AG08395 (cell line): ENCODE measurements at places on chromosomes 1 and 21.

- no peak for DNase-seq
Observed at GRCh38 chr1:151373196-151373595, 691 bp upstream of the SELENBP1 start.

DNA sequence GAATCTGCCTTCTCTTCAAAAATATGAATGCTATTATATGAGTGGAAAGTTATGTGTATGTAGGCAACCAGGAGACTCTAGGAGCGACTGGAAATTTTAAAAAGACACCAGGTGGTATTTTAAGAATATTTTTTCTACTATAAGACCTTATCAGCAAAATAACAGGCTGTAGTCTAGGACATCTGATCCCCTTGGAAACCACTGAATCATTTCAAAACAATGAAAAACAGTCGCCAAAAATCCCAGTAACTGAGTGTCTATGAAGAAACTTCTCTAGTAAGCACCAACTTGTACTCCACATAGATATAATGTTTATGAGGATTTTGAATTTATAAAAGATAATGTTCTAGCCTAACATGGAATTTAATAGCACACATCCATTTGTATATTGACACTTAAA lies 358.5 kb downstream of the GPATCH2 start:
- DNase-seq, result peak; percentile 48

DNA sequence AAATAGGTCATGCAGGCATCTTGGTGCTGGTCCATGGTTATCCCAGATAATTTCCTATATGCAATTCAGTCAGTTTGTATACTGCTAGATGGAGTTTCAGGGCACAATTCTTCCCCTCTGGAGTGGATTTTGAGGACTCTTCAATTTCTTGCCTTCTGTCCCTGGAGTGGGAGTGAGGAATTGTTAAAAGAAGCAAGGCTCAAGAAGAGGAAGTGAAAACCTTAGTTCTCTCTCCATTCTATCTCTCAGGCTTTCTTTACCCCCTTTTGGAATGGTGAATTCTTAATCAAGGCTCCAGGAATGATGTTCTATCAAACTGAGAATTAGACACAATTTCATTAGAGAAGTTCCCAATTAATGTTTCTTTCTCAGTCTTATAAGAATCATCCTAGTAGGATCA lies 67.1 kb downstream of the RWDD3 start:
- no peak for DNase-seq

DNA sequence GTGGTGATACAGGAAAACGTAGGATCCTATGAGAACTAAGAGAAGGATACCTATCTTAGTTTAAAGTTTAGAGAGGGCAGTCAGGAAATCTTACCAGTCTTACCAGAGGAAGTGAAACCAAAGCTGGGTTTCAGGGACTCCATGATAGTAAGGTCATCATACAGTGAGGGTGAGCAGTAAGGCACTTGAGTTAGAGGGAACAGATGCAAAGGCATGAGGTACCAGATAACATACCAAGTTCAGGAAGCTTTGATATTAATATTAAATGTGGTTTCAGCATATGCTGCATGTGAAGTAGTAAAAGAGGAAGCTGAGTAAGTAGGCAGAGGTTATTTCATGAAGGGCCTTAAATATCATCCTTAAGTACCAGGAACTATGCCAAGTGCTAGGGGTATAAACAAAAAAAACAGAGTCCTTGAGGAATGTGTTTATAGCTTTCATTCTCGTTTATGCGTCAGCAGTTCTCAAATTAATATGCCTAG lies 16.9 kb downstream of the ATG4C start:
- no peak for DNase-seq

DNA sequence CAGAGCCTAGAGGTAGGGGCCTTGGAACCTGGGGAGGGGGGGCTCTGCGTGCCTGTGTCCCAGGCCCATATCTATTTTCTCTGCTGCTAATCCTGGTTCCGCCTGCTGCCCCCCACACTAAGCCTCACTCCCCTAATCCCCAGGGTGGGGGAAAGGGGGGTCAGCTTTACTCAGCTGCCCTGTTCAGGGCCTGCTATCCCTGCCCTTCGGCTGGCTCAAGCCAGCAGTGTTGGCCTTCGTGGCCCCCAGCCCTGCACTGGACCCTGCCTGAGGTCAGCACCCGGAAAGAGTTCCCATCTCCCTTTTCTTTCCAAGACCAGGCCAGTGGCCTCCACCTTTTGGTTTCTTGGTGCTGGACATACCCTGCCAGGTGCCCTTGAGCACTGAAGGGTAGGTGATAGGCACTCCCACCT lies 8.4 kb downstream of the ZBTB7B start:
- DNase-seq, result no peak

GRCh38 chr1:217049721-217050120 lies 326.5 kb upstream of the ESRRG start:
- no peak for DNase-seq

- DNase-seq, result peak; percentile 54
Observed at GRCh38 chr1:14681182-14681581, 82.7 kb downstream of the KAZN start.

DNA sequence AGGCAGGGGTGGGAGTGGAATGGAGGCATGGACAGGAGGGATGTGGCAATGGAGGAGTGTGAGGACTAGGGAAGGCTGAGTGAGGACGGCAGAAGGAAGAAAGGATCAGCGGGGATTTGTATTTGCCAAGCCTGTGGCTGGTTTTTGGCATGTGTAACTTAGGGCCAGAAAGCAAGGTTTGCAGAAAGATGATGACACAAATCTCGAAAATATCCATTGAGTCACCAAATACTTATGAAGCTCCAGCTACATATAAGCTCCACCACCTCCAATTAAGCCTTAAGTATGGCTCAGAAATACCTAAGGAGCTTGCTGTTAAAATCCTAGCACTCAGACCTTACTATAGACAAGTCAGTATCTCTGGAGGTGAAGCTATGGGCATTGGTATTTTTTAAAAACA lies 90.1 kb downstream of the OMA1 start:
- DNase-seq, result peak; percentile 79

GRCh38 chr21:33650230-33650629 lies 7.9 kb downstream of the ITSN1 start:
- no peak for DNase-seq

DNA sequence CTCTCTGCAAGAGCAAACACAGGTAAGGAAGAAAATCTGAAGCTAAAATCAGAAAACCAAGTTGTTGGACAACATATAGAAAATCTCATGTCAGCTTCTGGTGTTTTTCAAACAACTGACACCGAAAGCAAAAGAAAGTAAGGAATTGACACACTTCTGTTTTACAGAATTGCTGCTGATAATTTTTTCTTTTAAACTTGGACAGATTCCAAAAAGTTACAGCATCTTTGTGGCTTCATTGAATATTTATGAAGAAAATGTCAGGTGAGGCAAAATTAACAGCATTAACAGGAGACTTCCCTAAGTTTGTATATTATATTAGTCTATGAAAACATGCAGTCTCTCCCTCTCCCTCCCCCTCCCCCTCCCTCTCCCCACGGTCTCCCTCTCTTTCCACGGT lies 14.9 kb upstream of the CTSS start:
- DNase-seq, result no peak

DNA sequence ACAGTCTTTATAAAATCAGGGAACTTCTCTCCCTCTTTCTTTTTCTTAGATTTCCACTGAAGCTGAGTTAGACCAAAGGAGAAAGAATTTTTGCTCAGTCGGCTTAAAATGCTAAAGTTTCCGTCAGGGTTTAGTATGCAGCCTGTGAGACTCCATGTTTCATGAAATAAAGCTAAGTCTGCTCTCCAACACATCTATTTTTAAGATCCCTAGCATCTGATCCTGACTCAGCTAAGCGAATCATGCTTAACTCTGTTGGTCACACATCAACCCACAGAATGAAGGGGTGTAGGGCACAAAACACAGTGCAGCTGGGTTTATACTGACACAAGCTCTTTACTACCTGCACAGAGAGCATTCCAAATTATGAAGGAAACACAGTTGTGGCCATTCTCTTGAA lies 102.4 kb upstream of the ZNF281 start:
- peak; percentile 79 for DNase-seq

- DNase-seq, result no peak
Observed at GRCh38 chr1:221904319-221904718, 162.4 kb upstream of the DUSP10 start.

- DNase-seq, result no peak
Observed at GRCh38 chr1:110870721-110871388, 2.1 kb upstream of the CD53 start.

- DNase-seq, result no peak
Observed at GRCh38 chr1:222034790-222035189, 292.9 kb upstream of the DUSP10 start.

GRCh38 chr1:51648180-51649109 lies 31.6 kb downstream of the OSBPL9 start:
- DNase-seq, result peak; percentile 28

- peak; percentile 40 for DNase-seq
Observed at GRCh38 chr1:13583966-13584791, 547 bp downstream of the PDPN start.

- no peak for DNase-seq
Observed at GRCh38 chr1:41438711-41439110, 45.8 kb downstream of the EDN2 start.

- no peak for DNase-seq
Observed at GRCh38 chr1:198749279-198749678, 110.4 kb downstream of the PTPRC start.

DNA sequence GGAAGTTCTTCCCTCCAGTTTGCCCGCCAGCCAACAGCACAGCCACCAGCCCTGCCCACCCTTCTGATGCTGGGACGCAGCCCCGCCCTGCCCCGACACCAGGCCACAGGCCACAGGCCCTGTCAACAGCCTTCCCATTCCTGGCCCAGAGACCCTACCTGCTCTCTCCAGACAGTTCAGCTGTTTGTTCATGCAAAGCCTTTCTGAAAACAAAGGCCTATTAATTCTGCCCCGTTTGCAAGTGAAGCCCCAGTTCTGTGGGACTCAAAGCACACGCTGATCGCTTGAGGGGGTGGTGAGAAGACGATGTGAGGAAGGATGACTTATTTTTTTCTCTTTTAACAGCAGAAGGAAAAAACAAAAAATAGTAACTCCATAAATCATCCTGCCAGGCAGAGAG lies 55.4 kb upstream of the KIF26B start:
- no peak for DNase-seq

DNA sequence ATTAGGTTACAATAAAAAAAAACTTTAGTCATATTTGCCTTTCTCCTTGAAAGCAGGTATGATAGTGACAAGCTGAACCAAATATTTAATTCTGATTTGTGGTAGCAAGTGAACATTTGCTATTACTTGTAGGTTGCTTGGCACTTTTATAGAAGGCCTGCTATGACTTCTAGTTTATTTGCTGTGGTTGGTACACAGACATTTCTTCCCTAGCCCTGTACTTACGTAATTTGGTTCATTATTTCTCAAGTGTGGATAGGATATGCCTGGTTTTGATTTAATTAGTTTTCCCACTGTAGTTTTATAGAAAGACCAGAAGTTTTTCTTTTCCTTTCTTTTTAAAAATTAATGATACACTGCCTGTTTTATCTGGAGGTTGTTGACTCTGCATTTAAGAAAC lies 55.9 kb downstream of the PPP2R5A start:
- DNase-seq, result peak; percentile 10

DNA sequence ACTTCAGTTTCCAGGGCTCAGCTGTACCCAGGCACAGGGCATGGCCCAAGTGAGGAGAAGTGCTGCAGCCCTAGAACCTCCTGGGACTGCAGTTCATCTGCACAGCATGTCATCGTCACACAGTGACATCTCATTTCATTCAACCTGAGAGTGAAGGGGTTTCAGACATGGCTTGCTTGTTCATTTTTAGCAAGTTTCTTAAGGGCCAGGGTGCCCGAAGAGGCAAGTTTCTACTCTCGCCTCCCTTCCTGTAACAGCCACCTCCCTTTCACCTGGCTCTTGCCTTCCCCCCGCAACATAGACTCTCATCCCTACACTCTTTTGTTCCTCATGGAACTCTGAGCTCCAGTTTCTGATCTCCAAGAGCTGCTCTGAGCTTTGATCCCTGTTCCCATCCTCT lies 108.1 kb downstream of the C1orf21 start:
- DNase-seq, result no peak

- DNase-seq, result peak; percentile 72
Observed at GRCh38 chr1:28208818-28209441, 23.9 kb downstream of the DNAJC8 start.

GRCh38 chr1:26283279-26283853 lies 3.5 kb downstream of the SH3BGRL3 start:
- DNase-seq, result peak; percentile 17

- DNase-seq, result no peak
Observed at GRCh38 chr1:241336335-241336734, 20.7 kb downstream of the RGS7 start.

DNA sequence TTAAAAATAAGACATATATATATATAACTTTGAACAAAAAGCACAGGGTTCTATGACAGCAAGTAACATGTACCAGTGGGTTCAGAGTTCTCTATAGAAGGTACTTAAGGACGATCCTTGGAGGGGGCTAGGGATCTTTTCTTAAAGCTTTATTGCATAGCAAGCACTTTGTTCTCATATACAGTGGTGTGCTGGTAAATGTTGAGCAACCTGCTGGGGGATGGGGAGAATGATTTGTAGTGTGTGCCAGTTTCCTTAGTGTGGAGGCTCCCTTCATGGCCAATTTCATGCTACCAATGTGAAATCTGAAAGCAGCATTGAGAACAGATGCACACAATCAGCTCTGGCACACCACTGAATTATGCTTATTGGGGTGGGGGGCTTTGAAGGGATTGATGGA lies 69.5 kb upstream of the NFASC start:
- no peak for DNase-seq

DNA sequence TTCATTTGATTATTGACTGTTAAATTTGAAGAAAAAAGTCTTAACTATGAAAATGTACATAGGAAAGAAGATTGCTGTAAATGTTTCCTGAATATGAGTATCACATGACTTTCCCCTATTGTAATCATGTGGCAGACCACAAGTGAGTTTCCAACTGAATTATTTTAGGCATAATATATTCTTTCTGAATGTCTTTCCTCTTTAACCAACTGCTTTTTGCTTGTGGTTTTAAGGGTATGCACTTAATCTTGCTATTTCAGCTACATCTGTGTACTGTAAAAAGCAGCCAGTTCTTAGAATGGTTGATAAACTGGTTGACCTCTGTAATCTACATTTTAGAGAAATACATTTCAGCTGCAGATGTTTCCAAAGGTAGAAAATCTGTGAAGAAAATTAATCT lies 400.7 kb downstream of the NEGR1 start:
- no peak for DNase-seq

DNA sequence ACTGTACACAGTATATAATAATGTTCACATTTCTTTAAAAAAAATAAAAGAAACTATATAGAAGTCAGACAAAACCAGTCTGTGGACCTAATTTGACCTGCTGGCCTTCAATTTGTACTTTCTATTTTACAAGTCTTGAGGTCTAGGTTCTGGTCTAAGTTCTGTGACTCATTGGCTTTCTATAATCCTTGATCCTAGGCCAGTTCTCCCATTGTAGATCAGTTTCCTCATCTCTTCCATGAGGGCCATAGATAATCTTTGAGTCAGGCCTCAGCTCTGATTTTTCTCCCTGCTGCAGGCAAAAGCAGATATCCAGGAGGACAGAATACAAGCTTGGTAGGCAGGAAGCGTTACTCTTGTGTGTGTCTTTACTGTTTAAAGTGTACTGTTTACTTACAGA lies 603.7 kb upstream of the CAMK1G start:
- DNase-seq, result no peak
